Effector CD4-positive, alpha-beta T cell (primary cell): ENCODE measurements at places on chromosomes 12 and 14.

DNA sequence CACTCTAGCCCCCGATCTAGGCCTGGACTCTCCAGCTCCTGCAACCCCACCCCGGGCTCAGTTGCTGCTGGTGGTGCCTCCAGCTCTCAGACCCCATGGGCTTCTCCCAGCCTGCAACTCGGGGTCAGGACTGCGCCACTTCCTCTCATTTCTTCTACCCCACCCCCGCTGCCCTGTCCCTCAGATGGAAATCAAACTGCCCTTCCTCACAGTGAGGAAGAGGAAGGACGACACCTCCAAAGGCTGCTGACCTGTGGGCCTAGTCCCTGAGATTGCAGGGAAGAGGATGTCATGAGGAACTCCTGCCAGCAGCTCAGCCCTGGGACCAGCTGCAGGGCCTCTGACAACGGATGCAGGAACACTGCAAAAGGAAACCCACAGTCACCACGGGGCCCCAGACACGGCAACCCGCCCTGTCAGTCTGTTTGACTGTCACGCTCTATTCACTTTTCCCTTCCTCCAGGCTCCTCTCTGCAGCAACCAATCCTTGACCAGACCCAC, 29.3 kb upstream of the PNMA1 start:
- DNase-seq: peak; percentile 41

DNA sequence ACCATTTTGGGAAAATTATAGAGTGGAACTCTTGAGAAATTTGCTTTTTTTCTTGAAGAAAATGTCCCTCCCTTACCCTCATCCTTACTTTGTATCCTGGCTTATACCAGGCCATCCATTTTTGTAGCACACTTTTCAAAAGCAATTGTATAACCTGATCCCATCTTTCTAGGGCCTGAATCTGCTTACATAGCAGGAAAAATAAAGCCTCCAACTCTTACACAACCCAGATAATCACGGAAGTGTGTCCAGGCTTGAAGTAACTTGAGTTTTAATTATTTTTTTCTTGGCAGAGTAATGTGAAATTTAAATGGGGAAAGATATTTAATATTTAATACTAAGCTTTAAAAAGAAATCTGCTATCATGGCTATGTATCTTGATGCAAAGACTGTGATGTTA, 23.0 kb downstream of the SERPINA3 start:
- no peak for DNase-seq

- no peak for DNase-seq
Measured at GRCh38 chr12:82832096-82832495, 145.4 kb downstream of the TMTC2 start.

- DNase-seq: no peak
Measured at GRCh38 chr12:22880807-22881206, 255.8 kb downstream of the ETNK1 start.

DNA sequence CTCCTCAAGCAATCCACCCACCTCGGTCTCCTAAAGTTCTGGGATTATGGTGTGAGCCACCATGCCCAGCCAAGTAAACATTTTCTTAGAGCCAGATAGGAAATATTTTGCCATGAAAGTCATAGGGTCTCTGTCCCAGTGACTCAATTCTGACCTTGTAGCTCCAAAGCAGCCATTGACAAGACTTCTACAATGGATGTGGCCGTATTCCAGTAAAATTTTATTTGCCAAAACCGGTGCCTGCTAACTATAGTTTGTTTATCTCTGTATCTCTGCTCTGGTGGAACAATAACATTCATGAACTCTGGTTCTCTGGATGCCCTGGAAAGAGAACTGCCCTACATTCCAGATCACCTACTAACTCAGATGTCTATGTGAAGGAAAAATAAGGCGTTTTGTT, 54.6 kb upstream of the USP44 start:
- DNase-seq: no peak

DNA sequence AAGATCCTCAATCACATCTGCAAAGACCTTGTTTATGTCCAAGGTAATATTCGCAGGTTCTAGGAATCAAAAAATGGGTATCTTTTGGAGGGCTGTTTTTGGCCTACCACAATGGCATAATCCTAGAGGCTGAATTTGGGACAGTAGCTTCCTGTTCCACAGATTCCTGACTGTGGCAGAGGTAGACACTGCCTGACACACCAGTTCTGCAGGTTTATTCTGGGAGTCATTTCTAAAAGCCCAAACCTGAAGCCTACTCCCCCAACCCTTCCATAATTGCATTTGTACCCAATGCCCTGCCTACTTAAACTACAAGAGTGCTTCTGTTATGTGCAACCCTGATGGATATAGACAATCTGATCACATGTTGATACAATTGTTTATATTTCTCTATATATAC, 378.9 kb downstream of the PCNX1 start:
- no peak for DNase-seq

DNA sequence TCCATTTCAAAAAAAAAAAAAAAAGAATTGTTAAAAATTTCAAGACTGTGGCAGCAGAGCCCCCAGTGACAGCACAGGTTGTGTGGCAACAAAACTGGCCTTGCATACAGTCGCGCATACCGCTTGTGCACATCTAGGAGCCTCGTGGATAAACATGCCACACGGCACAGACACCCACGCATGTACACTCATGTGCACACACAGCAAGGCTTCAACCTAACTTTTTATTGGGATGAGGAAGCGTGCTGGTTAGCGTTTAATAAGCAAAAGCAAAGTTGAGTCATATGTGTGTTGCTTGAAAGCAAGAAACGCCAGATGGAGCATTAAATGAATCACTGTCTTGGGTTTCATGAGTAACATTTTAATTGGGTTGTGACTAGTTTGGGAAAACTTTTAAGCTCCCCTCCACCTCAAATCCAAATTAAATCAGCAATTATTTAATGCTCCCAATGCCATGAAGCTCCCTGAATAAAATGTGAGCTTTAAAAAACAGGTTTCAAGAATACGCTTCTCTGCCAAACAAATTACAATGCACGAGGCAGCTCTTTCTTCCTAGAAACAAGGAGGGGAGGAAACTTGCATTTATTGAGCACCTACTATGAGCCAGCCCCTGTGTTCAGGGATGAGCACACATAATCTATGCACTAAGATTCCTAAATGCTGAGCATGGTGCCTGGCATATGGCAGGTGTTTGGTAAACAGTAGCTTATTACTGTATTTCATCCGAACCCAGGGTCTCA, 35.7 kb upstream of the EML1 start:
- DNase-seq: no peak

DNA sequence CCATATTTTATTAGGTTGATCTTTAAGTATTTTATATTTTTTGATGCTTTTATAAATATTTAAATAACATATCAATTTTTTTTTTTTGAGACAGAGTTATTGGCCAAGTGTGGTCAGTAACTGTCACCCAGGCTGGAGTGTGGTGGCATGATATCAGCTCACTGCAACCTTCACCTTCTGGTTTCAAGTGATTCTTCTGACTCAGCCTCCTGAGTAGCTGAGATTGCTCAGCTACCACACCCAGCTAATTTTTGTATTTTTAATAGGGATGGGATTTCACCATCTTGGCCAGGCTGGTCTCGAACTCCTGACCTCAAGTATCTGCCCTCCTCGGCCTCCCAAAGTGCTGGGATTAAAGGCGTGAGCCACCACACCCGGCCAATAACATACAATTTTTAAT, 71.1 kb downstream of the FUT8 start:
- DNase-seq: no peak

DNA sequence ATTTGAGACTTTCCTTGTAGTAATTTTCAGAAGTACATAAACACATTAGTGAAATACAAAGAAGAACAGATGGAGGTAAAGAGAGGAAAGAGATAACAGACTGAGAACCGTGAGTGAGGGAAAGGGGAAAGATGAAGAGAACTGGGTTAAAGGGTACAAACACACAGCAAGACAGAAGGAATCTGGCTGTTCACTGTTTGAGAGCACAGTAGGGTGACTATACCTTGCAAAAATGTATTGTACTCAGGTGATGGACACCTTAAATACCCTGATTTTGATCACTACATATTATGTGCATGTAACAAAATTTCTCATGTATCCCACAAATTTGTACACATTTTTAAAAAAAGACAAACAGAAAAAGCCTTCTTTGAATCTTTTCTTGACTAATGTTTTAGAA, 2.7 kb upstream of the TRHDE start:
- DNase-seq: no peak

DNA sequence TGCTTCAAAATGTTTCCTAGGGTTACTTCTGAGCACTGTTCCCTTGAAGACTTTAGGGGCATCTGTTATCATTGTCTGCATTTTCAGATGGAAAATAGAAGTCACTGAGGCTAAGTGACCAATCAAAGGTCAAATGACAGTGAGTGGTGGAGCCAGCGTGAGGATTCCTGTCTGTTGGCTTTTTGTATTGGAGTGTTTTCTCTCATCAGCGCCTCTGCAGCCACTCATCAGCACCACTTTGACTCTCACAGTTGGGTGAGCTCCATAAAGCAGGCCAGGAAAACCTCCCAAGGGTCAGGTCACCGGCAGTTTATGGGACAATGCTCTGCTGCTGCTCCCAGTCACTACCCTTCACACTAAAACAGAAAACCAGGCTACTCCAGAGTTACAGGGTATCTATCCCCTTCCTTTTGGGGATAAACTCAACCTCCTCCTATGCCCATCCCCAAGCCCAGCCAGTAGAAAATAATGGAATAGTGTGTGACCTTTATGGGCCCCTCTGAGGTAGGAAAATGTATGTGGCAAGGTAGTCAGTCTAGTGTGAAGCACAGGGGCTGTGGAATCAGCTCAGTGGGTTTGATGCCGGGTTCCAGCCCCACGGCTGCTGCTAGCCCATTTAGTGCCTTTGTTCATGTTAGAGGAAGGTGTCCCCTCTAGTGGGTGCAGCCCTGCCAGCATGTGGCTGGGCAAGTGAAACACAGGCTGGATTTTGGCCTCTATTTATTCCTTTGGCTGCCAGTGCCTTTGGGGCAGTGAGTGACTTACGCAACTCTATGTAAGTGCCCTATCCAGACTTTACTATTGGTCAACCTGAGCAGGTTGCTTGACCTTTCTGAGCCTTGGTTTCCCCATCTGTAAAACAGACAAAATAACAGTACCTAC, 133.8 kb upstream of the CPM start:
- DNase-seq: no peak

DNA sequence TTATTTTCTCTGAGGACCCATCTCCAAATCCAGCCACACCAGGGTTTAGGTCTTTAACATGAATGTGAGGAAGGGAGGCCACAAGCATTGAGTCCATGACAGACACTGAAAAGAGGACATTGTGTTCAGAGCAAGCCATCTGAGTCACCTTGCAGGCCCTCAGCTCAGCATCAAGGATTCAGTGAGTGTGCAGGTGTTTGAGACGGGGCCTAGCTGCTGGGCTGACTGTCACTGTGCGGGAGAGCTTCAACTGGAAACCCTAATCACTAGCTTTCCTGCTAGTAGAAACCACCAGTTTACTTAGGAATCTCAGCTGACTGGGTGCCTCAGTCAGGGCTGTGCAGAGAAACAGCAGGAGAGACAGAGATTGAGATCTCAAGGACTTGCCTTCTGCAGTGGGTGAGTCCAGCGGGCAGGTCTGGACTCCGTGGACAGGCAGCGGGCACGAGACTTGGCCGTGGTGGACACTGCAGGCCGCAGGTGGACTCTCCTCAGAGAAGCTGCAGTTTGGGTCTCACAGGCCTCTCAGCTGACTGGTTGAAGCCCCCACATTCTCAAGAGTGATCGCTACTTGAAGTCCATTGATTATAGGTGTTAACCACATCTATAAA, 86.1 kb upstream of the DYNC1H1 start:
- no peak for DNase-seq

GRCh38 chr12:31234955-31235867, 90.7 kb downstream of the SINHCAF start:
- no peak for DNase-seq

- DNase-seq: no peak
Measured at GRCh38 chr12:20528208-20528607, 159.9 kb downstream of the PDE3A start.

GRCh38 chr14:101977311-101978071, 13.1 kb downstream of the DYNC1H1 start:
- no peak for DNase-seq
